SK-MEL-5 (cell line): ENCODE measurements at places on chromosomes 1 and 21.

- peak; percentile 59 for DNase-seq
Observed at GRCh38 chr1:1441002-1441888, 5.8 kb downstream of the VWA1 start.

DNA sequence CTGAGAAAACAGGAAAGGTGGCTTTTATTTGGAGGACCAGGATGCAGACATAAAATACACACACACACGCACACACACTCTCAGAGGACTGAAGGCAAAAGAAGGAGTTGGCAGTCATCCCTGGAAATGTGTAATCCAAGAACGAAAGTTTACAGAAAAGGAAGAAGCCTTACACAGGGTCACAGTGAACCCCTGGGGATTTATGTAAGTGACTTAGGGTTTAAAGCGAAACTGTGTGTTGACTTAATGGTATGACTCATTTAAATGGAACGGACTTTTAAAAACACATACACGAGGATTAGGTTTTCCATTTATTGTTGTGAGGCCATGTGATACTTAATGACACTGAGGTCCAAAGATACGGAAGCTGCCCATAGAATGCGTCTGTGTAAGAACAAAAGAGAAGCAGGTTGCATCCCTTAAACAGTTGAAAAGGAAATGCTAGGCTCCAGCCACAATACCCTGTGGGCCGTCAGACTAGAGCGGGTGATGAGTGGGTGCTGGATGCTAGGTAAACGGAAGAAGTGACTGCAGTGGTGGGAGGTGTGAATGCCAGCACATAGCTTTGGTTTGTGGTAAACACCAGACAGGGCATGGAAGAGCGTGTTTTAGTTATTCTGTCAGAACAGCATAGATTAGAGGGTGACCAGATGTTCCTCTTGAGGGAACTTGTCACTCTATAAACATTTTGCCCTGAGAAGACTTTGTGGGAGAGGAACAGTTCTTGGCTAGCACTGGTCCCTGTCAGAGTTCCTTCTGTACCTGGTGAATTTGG lies 21.6 kb upstream of the BCL10 start:
- no peak for DNase-seq

- DNase-seq, result peak; percentile 73
Observed at GRCh38 chr1:59393211-59394180, 96.6 kb downstream of the FGGY start.

DNA sequence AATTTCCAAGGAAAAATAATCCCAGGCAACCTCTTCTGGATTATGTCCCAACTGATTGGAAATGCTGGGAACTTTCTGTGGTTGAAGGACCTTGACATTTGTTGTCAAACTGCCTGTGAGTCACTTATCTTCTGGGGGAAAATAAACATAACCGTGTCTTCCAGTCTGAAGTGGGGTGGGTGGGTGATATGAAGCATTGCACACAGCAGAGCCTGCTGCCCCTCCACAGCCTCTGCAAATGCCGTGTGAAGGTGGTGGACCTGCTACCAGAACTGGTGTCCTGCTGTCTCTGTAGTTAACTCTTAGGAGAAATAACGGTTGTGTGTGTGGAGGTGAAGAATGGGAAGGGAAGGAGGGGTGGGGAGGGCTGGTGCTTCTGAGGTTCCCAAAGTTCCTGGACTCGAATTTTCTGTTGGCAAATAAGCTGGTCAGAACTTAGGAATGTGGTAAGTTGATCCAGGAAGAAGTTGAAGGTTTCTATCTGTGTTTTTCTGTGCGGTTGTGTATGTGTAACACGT lies 23.2 kb downstream of the GALNT2 start:
- no peak for DNase-seq

DNA sequence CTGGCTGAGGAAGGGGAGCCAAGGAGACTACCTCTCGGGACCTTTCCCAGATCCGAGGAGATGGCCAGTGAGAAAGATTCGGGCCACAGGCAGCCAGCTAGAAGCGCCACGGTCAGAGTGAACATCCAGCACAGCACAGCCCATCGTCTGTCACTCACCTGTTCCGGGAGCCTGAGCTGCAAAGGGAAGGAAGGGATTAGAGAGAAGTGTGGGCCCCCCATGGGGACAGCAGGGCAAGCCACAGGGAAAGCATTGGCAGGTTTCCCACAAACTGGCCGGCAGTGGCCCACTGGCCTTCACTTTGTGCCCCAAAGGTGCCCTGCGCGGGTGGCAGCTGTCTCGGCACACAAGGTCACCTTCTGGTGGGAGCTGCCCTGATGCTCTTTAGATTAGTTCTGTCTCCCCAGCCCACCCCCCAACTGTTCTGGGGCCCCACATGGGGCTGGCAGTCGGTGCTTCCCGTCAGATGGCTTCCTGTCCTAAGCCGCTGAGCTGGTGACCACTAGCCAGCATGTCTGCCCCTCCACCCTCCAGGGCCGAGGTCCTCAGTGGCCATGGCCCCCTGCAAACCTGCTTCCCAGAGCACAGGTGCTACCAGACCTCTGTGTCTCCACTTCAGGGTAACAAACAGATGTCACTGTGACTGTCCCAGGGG lies 56.7 kb downstream of the LACTBL1 start:
- DNase-seq, result no peak

GRCh38 chr1:51058858-51059257 lies 43.2 kb upstream of the C1orf185 start:
- DNase-seq, result peak; percentile 60

- no peak for DNase-seq
Observed at GRCh38 chr21:42406201-42406621, 2.5 kb downstream of the UBASH3A start.

- no peak for DNase-seq
Observed at GRCh38 chr1:89697383-89697782, 64.5 kb downstream of the LRRC8C start.

DNA sequence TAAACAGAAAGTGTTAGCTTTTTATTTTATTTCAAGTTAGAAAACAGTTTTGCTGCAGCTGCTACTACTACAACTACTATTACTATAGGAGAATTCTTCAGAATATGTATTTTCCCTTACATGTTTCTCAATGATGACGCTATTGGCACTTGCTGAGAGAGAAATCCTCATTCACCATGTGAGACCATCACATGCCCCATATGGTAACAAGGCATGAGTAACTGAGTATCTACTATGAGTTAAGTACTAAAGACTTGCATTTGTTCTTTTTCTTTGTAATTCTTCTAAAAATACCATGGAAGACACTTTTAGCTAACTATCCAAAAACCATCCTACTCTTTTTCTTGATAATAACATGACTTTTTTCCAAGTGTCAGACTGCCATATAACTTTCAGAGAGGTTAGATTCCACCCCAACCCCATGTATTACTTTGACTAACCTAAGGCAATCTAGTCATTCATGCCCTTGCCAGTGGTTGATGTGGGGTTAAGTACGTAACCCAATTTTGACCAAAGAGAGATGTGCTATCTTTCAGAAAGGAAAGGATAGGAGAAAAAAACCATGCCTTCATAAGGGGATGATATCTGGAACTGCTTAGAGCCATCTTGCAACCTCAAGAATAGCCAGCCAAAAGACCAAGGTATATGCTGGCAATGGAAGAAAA lies 42.9 kb downstream of the COP1 start:
- DNase-seq, result no peak

- no peak for DNase-seq
Observed at GRCh38 chr1:228964178-228965089, 229.2 kb downstream of the RHOU start.

DNA sequence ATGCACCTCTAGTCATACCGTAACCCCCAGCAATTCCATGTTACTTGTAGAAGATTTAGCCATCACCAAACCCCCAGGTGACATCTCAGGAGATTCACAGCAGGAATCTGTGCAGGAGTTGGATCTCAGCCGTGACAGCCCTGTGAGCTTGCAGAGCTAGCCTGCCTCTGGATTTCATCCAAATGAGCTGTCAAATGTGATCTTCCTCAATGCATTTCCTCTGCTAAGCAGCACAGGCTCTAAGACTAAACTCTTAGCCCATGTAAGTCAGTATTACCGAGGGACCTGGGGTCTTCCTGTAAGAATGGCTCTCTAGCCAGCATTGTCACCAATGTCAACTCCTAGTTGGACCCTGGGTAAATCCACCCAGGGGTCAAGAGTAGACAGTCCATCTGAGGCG lies 41.7 kb downstream of the UMODL1 start:
- no peak for DNase-seq

GRCh38 chr1:225691377-225691776 lies 38.5 kb upstream of the ENAH start:
- DNase-seq, result peak; percentile 23
